ENCODE measurements at places on chromosomes 4 and X.
A peak's percentile ranks its signal among the peaks of the same experiment; 100 is the strongest.

GRCh38 chr4:38268108-38268820 is 308.1 kb downstream of the PTTG2 start:
- DNase-seq = no peak

GRCh38 chr4:73948990-73949706 is 32.7 kb downstream of the PF4 start:
- no peak for DNase-seq

DNA sequence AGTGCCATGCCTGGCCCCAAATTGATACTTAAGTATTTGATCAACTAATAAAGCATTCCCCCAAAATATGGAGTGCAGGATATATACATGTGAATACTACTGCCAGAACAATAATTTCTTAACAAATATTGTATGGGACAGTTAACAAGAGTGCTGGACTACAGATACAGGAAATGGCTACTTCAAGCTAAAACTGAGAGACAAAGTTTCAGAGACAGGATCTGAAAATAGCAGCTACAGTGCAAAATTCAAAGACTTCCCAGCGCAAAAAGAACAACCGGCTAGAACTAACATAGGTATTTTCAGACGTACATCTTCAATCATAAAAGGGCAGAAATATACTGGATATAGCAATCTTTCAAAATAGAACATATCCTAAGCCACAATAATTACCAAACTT is 6.3 kb downstream of the ATRX start:
- DNase-seq = no peak

DNA sequence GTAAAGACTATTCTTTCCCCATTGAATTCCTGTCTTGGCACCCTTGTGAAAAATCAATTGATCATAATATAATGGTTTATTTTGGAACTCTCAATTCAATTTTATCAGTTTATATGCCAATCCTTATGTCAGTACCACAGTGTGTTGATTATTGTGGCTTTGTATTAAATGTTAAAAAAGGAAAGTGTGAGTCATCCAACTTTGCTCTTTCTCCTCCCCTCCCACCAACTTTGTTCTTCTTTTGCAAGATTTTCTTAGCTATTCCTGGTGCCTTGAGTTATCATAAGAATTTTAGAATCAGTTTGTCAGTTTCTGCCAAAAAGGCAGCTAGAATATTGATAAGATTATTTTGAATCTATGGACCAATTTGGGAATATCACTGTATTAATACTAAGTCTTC is 11.2 kb upstream of the RNF175 start:
- no peak for DNase-seq

DNA sequence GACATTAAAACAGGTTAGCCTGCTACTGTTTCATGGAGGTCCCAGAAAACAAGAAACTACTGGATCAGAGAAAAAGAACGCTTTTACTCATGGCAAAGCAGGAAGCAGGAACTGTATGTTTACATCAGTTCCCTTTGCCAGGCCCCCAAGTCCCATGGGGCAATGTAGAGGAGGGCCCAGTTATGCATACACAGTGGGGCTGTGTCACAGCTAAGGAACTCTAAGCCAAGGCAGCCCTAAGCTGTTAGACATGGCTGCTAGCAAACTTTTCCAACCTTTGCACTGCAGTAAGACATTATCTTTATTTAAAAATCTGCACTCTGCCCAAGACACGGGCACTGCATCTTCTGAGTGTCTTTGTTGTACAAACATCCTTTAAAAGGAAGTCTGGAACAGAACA is 975.8 kb downstream of the C4orf33 start:
- no peak for DNase-seq

- DNase-seq = no peak
These were observed 148.2 kb downstream of the COMMD8 start for GRCh38 chr4:47315346-47315745.

GRCh38 chr4:79445371-79445781 is 37.3 kb upstream of the GK2 start:
- DNase-seq = no peak

- DNase-seq = no peak
These were observed 45.2 kb upstream of the ENPP6 start for GRCh38 chr4:184262901-184263300.

GRCh38 chr4:143406523-143406922 is 69.8 kb downstream of the GAB1 start:
- no peak for DNase-seq

GRCh38 chr4:48203819-48204218 is 65.8 kb downstream of the TEC start:
- DNase-seq = no peak

GRCh38 chr4:82968972-82969371 is 41.7 kb downstream of the LIN54 start:
- no peak for DNase-seq

- no peak for DNase-seq
These were observed 85.7 kb upstream of the PTPN13 start for GRCh38 chr4:86508436-86508835.

- no peak for DNase-seq
These were observed 5.8 kb downstream of the SRD5A3 start for GRCh38 chr4:55351824-55352223.

DNA sequence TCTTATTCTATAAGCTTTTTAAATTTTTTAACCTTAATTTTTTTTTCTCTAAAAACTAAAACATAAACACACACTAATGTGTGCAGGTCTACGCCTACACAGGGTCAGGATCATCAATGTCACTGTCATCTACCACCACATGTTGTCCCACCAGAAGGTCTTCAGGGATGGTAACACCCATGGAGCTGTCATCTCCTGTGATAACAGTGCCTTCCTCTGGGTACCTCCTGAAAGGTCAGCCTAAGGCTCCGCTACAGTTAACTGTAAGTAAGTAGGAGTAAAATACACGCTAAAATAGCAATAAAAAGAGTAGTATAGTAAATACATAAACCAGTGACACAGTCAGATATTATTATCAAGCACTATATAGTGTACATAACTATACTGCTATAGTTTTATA is 45.9 kb upstream of the GPRIN3 start:
- DNase-seq = no peak

DNA sequence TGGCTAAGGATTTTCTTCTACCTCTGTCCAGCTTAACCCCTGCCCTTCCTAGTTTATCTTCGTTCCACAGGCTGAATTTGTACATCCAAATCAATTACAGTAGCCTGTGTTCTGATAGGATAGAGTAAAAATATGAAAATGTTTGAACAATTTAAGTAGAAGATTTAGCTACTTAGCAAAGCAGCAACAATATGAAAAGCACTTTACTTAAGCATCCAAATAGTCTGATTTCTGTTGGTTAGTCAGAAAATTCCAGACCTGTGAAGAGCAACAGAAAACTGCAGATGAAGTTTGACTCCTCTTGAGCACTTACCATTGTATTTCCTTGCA is 2.0 kb downstream of the ARSJ start:
- DNase-seq = no peak

- peak; percentile 9 for DNase-seq
These were observed 84.5 kb upstream of the NKX1-1 start for GRCh38 chr4:1490654-1491327.

- no peak for DNase-seq
These were observed 49.5 kb downstream of the GPM6A start for GRCh38 chr4:175762582-175762981.

GRCh38 chrX:38985375-38985774 is 184.1 kb downstream of the MID1IP1 start:
- DNase-seq = no peak

DNA sequence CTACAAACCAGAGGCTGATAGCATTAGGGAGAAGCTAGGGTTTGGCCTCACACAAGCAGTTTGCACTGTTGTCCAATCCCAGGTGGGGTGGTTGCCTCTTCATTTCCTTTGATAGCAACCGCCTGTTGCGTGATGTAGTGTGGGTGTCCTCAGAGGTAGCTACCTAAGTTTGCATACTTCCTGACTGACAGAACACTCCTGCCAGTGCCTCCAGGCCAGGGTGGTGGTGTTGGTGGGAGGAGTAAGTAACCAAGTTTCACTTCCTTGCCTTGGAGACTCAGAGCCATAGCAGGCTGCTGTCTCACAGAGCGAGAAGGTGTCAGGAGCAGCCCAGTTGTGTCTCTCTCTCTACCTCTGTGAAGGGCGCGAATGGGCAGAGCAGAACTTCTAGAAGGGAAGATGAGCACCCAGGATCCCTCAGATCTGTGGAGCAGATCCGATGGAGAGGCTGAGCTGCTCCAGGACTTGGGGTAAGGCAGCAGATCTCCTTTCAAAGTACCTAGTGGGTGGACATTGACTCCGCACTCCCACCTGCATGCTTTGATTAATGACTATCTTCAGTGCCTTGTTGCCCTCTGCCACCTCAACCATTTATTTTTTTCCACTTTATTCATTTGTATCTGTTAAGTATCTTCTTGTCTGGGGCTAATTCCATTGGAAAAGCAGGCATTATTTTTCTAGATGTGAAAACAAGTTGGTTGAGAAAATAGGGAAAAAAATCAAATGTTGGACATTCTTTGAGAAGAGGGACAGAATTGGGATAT is at the start of gene DAPP1:
Gene DAPP1, plus strand, starts transcription at position 283 of the 764 bp plus-strand sequence. Its CDS starts 87 bp downstream, at position 370.
- peak; percentile 77 for DNase-seq

- DNase-seq = no peak
These were observed 91.2 kb downstream of the HUWE1 start for GRCh38 chrX:53595266-53595810.

DNA sequence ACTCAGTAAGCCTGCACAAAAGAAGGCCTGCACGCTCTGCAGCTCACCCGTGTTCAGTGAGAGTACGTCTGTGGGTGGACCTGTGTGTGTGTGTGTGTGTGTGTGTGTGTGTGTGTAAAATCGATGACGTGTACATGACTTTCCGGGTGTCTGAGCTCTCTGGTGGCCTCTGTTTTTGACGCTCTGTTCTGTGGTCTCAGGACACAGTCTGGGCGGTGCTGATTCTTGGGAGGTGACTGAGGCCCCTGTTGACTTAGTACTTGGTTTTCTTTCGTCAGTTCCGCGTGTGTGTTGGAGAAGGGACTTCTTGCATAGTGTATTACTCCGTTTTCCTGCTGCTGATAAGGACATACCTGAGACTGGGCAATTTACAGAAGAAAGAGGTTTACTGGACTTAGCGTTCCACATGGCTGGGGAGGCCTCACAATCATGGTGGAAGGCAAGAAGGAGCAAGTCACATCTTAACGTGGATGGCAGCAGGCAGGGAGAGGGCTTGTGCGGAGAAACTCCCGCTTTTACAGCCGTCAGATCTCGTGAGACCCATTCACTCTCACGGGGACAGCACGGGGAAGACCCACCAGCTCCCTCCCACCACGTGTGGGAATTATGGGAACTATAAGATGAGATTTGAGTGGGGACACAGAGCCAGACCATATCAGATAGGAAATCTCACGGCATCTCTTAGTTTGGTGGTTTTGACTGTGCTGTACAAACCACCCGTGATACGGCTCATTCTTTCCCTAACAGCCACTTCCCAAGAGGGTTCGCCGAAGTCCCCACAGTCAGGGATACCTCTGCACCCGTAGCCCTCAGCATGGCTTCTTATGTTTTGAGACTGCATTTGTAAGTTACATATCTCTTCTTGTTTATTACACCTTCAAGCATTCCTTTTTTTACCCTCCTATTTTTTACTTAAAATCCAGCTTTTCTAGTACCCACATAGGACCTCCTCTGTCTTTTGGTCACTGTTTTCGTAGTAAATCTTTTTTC is 24.5 kb downstream of the UVSSA start:
- DNase-seq = no peak

Data from activated T-cell treated with anti-CD3 and anti-CD28 coated beads, Interleukin-2, amount 50 U/mL, for 24 hours (primary cell).